Esophagus muscularis mucosa (tissue), 4 donors: ENCODE measurements at places on chromosomes 2 and 18. TPM values are rescaled to one million over a fixed set of nuclear protein-coding genes. Genes with fewer than 3 reads are reported as not detected.

DNA sequence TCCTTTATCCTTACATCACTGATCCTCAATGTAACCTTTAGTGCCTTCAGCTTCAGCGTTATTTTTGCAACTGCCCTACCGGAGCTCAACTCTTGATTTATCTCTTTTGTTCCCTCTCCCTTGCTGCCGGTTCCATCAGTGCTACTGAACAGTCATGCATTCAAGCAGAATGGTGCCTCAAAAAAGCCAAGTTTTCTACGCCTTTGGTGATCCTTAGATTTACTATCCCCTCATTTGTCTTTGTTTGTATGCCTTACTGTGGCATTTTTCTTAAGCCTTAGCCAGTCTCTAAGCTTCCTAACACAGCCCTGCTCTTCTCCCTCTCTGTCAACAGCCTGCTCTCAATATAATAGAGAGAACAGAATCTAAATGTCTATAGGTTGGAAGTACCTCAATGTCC lies 847.7 kb downstream of the CPS1 start:
- DNase-seq: no peak

DNA sequence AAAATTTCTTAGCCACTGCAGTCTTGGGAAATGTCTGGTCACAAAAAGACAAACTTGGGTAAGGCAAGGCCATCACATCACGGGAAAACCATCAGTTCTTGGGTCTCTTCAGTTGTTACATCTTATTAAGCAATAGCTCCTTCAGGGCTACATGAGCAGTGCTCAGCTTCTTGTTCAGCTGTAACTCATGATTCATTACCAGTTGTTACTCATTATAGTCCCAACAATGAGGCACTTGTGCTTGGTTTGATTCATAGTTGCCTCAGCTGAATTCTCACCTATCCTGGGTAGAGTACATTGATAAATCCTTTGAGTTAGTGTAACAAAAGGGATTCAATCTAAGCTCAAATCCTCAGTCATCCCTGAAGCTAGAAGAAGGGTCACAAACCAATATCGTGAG lies 102.4 kb upstream of the DCC start:
- no peak for DNase-seq

Gene FOXD4L1
- 0.17 TPM for total RNA-seq

DNA sequence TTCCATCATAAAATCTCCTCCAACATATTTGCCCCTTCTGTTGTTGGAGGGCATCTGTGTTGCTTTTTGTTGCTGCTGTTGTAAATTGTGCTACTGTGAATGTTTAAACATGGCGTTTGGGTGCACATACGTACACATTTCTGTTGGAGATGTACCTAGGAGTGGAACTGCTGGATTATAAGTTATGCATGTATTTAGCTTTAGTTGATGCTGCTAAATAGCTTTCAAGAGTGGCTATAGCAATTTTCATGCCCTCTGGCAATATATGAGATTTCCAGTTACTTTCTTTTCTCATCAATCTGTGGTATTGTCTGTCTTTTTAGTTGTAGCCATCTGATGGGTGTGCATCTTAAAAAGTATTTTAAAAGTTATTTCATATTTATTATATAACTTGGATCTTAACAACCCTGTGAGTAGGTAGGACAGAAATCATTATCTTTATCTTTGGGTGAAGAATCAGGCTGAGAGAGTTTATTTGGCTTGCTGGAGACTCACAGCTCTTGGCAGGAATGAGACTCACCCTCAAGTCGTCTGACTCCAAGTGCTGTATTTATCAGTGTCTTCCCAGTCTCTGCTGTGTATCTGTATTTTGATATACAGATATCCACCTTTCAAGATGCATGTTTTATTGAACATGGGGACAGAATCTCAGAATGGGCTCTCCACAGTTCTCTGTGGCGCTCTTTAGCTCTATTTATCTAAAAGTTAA lies 16.9 kb downstream of the ZNF236 start:
- DNase-seq: no peak

- DNase-seq: no peak
Measured at GRCh38 chr18:43934322-43934721, 657.0 kb upstream of the SYT4 start.

GRCh38 chr2:24539258-24539657 lies 48.2 kb downstream of the NCOA1 start:
- DNase-seq: no peak

DNA sequence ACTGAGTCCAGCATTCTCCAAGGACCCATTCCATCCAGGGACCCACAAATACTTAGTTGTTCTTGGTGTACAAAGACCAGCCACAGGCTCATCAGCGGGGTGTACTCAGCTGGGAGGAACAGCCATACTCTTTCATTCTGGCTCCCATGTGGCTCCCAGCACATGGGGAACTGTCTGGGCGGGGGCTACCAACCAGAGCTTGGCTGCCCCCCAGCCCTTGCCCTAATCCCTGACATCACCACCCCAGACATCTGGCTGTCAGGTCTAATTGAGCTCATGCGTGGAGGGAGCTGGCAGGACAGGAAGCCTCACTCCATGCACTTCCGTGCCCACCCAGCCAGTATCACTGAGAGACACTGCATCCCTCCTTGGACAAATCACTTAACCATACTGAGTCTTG lies 283.6 kb downstream of the DYSF start:
- peak; percentile 88 for DNase-seq

DNA sequence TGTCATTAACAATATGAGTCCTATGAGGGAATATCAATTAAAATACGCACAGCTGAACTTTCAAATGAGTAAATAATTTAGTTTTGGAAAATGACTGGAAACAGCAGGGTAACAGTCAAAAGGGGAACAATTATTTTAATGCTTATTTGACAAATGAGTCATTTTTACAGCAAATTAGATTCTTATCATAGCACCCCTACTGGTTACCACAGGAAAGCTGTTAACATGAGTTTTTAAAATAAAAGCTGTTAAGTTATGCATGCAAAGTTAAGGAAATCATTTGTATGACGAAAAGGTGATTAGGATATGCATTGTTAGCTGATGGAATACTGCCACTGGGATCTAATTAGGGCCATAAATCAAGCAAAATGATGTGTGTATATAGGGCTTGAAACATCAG lies 435.1 kb upstream of the MEIS1 start:
- DNase-seq: no peak

Gene NPHP1
- total RNA-seq: 6.3 TPM

DNA sequence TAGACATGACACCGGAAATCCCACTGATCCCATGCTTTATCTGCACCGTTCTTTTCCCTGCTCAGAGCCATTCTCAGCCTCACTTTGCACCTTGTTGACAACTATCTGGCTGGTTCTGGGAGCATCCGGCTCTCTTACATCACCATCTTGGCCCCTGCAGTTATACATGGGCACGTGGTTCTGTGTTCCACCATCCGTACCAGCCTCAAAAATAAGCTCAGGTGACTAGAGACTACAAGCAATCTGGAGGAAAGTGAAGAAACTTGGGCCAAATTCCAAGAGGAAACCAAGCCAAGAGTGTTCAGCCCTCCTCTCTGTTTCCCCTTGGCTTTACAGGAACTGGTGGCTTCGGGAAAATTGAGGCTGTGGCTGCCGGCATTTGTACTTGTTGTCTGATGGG lies 244.6 kb upstream of the ACVR2A start:
- DNase-seq: no peak

Gene THUMPD2
- total RNA-seq: 10.9 TPM

Gene GPR39
- total RNA-seq: not detected

- no peak for DNase-seq
Measured at GRCh38 chr2:107282135-107282534, 396.2 kb upstream of the ST6GAL2 start.

- no peak for DNase-seq
Measured at GRCh38 chr2:19874726-19875125, 27.1 kb downstream of the TTC32 start.

Gene HJURP
- 0.19 TPM for total RNA-seq

Gene IL1F10
- not detected for total RNA-seq

DNA sequence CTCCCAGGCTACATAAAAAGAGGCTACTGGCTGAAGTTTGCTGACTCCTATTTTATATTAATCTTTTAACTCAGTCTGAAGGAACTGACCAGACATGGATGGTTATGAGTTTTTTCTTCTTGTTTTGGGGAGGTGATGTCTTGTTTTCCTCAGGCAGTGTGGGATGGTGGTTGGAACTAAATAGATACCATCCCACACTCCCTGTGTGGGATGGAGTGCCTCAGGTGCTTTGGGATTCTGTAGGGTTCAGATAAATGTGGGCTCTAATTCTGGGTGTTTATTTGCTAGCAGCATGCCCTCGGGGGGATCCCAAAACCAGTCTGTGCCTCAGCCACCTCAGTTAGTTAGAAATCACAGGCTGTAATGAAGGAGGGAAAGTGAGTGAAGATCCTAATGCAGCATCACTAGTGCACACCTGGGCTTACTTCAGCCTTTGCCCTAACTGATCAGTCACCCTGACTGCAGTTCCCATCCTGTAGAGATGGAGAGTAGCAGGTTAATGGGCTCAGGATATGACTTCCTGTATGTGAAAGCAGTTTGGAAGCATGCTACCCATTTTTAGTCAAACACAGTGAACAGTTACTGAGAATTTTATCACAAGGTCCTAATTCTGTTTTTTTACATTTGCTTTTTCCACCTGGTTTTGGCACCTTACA lies 132.2 kb downstream of the SPTBN1 start:
- no peak for DNase-seq

- DNase-seq: no peak
Measured at GRCh38 chr2:68031542-68032160, 31.2 kb downstream of the C1D start.

- no peak for DNase-seq
Measured at GRCh38 chr2:198135481-198135934, 331.1 kb downstream of the PLCL1 start.

- DNase-seq: no peak
Measured at GRCh38 chr2:128790541-128791001, 471.9 kb upstream of the HS6ST1 start.
